ENCODE measurements at places on chromosomes 7 and 10.

DNA sequence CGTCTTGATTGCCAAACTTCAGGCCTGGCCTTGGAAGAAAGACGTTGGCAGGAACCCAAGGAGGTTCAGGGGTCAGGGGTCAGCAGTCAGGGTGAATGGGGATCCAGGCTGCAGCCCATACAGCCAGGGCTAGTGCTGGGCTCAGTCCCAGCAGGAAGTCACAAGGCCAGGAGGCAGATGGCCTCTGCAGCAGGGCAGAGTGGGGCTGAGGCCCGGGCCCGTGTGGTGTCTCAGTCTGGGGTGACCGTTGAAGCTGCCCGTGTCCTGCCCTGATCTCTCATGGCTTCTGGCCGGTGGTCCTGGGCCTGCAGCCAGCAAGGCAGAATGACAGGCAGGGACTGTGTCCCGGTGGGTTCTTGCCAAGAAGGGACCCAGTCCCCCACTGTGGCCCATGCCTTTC lies 26.6 kb upstream of the PURB start:
- DNase-seq, result no peak

- DNase-seq, result peak; percentile 78
These were observed 106.4 kb downstream of the ZRANB1 start for GRCh38 chr10:125048094-125048864.

DNA sequence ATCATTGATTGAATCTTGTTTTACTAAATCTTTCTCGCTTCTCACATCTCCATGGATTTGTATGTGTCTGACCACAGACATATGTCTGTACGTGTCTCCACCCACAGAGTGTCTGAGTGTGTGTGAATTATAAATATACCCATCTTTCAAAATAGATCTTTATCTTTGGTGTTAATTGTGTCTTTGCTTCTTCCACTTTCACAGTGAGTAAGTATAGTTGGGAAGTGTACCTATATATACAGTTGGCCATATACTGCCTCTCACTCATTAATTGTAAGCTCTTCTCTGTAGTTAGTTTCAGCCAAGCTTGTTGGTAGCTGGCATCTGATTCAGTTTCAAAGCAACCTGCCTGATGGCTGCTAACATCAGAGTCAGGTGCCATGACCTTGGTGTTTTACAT lies 18.4 kb downstream of the EEPD1 start:
- no peak for DNase-seq

DNA sequence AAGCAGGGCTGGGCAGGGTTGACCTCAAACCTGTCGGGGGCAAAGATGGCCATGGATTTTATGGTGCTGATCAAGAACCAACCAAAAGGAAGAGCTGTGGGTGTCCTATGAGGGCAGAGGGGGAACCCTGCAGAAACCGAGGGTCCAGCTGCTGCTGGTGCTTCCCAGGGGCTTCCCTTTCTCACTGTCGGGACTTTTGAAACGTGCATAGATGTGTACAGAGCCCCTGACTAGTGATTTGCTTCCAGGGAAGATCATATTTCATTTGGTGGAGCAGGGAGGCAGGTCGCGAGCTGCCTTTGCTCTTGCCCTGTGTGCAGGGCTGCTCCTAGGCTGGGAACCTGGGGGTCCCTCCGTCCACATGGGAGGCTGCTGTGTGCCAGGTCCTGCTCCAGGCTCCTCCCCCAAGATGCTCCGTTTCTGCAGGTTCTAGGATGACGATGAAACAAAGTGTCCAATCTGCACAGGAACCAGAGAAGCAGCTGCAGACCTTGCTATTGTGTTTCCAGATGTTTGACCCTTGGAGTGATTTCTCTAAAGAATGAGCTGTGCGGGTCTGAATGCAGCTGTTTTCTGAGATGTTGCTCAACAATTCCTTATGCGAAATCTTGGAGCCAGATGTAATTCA lies 9.4 kb upstream of the INPP5A start:
- DNase-seq, result no peak

GRCh38 chr10:46019569-46020343 lies 10.7 kb downstream of the NCOA4 start:
- no peak for DNase-seq

DNA sequence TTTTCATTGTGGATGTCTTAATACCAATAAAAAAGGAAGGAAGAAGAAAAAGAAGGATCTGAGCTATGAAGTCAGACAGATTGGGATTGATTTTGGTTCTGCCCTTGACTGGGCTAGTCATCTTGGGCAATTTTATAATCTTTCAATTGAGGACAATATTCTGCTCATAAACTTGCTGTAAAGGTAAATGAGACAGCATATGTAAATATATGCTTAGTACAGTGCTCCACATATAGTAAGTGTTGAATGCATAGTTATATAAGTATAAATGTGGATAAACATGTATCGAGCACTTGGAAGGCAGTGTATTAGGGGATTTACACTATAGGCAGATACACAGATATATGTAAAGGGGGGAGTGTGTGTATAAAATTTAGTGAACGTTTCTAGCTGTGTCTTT lies 85.1 kb downstream of the ST7 start:
- DNase-seq, result no peak

DNA sequence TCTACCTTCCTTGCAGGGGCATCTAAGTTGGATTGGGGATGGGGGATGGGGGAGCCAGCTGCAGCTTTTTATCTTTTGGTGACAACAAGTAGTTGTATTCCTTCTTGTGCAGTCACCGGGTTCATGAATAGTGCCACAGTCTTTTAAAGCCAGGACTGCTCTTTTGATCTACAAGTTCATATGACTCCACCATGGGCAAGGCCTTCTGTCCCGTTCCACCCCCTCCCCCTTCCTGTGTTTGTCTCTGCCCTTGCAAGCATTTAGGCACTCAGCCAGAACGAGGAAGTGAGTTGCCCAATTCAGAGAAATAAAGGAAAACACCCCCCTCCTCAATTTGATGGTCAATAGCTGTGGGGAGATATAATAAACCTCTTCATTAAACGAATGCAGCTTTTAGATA lies 44.8 kb upstream of the EGR2 start:
- no peak for DNase-seq

- no peak for DNase-seq
These were observed 39.3 kb upstream of the RSU1 start for GRCh38 chr10:16856567-16856966.

DNA sequence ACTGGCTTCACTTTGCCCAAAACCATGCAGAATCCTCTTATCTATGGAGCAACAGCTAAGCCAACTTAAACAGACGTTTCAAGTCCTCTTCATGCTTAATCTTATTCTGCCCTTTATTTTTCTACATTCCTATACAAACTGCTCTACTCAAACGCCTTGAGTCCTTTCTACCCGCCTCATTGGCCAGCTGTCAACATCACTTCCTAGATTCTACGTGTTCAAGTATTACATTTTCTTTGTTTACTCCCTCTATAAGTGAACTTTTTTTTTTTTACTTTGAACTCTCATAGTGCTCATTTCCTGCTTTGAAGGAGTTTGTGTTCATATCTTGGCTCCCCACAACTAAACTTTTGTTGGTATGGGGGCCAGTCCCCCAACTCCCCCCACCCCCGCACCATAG lies 28.9 kb upstream of the SLC26A5 start:
- DNase-seq, result no peak

GRCh38 chr7:24854866-24855265 lies 97.6 kb upstream of the GSDME start:
- no peak for DNase-seq

DNA sequence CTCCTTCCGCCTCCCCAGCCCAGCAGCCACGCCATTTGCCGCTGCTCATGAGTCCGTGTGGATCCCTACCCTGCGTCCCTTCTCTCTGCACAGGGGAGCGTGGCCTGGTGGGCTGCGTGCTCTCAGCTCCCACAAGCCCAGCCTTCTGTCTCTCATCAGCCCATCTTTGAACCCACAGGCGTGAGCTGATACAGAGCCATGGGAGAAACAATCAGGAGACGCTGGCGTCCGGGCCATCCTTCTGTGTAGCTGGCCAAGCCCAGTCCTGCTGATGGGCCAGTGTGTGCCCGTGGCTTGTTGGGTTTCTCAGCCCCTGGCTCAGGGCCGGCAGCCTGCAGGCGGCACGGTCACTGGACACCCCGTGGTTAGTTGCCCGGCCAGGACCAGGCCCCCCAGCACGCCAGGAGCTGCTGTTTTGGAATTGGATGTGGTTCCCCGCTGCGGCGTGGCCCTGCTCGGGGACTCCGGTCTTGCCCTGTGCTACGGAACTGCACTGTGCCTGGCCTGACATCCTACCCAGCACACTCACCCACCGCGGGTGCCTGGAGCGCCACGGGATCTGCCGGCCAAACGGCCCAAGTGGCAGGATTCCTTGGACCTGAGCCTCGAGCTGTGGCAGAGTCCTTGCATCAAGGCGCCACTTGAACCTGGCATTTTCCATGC lies 88.9 kb downstream of the ELFN1 start:
- DNase-seq, result no peak

DNA sequence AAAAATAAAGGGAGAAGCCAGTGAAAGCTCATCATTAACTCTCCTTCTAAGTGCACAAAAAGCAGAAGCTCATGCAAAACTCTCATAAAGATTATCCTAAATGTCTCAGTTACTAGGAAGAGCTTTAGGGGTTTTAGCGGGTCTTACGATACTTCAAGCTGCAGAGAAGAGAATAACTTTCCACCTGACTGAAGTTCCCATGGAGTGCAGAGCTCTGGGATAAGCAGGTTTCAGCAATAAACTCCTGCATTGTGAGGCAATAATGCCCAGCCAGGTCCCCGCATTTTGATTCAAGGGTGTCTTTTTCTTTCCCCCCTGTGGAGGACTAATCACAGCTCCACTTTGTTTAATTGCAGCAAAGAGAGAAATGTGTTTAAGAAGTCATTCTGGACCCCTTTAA lies 241.9 kb upstream of the SP8 start:
- DNase-seq, result no peak

- DNase-seq, result no peak
These were observed 52.6 kb downstream of the DPYSL4 start for GRCh38 chr10:132239126-132240031.

- no peak for DNase-seq
These were observed 30.7 kb downstream of the EN2 start for GRCh38 chr7:155488483-155489127.

GRCh38 chr7:27431465-27431864 lies 188.9 kb downstream of the EVX1 start:
- DNase-seq, result no peak

GRCh38 chr7:138066954-138067394 lies 9.3 kb upstream of the AKR1D1 start:
- no peak for DNase-seq

- DNase-seq, result no peak
These were observed 1.5 kb downstream of the PCLO start for GRCh38 chr7:83161186-83161585.

DNA sequence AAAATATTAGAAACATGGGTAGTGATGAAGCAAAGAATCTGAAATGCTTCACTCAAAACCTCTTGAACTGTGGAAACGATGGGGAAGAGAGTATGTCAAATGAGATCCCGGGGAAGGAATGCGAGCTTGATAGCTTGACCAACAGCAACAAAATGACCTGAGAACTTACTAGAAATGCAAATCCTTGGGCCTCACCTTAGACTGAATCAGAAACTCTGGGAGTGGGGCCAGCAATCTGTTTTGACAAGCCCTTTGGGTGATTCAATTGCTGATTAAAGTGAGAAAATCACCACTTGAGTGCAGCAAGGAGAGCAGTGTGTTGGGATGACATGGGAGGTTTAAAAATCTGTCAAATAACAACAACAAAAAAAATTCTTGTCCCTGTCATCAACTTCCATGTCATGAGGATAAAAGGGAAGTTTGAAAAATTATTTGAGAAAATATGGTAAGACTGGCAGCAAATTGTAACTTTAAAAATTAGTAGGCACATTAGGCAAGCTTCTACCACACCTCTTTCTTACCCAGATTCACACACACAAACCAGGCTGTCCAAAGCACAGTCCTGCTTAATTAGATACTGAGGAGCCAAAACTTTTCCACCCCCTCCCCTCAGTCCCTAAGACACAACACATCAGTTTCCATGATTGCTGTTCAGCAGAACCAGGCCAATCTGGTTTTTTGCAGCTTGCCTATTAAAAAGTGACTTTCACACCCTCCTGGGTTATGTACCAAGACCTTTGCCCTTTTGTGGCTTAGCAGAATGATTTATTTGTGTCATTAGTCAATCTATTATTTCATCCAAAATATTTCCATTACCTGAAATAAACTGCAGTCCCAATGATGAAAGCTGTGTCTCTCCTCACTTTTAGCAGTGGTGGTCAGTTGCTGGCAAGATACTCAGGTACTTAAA lies 15.6 kb downstream of the CALCR start:
- DNase-seq, result no peak

DNA sequence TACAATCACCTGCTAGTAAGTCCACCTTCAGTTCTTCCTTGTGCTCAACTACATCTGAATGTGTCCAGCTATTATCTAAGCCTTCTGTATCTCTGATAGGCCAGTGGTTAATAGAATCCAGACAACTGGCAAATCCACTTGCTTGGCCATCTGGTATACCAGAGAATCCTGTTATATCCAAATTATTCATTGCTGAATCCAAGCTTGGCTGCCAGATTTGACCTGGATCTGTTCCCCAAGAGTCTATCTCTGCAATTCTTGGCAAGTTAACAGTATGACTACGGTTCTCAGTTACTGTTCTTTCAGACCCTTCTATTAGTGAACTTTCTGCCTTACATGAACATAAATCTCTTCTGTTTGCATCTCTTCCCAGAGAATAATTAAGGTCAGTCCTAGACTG lies 154.6 kb upstream of the TARP start:
- peak; percentile 18 for DNase-seq

GRCh38 chr7:95367606-95368005 lies 28.6 kb downstream of the PON3 start:
- DNase-seq, result no peak

- DNase-seq, result no peak
These were observed 10.5 kb upstream of the DEPP1 start for GRCh38 chr10:44988957-44989585.

GRCh38 chr10:10846504-10846900 lies 171.2 kb upstream of the CELF2 start:
- no peak for DNase-seq
